Dermis microvascular lymphatic vessel endothelial cell (primary cell): ENCODE measurements at places on chromosomes 7 and 10. TPM values are rescaled to one million over a fixed set of nuclear protein-coding genes. Genes with fewer than 3 reads are reported as not detected.

DNA sequence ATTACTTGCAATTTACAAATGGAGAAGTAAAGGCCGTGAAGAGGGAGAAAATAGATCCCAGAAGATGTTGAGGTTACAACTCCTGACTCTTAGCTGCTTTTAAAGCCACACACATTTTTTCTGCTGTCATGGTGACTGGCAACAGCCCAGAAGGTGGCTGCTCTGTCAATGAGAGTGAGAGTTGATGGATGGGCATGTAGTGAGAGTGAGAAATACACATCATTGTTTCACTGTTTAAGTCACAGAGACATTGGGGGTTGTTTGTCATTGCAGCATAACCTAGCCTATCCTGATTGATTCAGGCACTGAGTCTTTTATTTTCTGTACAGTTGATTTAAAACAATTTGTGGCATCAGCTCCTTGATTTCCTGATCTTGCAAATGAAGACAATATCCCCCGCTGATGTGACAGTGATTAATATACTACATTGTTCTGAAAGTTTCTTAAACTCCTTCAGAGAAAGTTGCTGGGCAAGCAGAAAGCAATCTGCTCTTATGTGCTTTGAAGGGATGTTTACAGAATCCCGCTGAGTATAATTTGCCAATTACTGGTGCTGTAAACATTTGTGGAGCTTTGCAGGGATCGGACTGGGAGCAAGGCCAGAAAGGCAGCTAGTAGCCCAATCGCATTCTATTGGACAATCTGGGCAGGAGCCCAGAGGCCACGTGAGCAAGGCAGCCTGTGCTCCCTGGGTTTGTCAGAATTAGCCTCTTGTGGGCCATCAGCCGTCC is 229.6 kb downstream of the PRPF18 start:
- no peak for DNase-seq

DNA sequence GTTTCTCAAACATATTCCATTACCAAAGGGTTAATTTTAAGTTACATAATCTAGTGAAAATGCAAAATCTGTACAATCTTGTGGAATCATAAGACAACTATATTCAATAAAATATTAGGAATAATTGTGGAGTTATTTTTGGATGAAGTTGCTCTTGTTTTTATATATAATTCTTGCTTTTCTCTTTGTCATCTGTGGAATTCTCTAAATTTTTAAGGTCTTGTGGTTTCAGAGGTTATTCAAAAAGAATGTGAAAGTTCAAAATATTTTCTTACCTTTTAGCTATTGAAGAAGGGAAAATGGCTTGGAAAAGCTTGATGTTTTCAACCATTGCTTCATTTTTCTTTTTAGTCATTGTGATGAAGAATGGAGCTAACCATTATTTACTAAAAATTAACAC is 552.1 kb downstream of the TFEC start:
- DNase-seq: no peak

GRCh38 chr10:440127-440526 is 249.3 kb downstream of the DIP2C start:
- no peak for DNase-seq

GRCh38 chr10:126448091-126448490 is 59.8 kb upstream of the ADAM12 start:
- no peak for DNase-seq

DNA sequence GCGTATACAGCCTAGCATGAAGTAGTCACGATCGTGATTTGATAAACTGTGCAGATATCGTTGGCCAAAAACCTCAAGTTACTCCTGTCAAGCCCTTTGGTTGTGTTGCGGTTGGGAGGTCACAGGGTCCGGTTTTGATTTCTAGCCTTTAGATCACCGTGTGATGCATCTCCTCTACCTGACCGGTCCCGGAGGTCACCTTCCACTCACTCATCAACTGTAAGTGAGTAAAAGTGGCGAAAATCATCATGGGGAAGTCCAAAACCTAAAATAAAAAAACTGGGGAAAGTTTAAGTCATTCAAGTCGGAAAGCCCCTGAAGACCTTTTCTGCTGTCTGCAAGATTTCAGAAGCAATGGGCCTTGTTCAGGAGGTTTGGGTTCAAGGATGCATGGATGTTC is 62.8 kb downstream of the ADARB2 start:
- no peak for DNase-seq

GRCh38 chr7:151088019-151088855 is 2.0 kb downstream of the AGAP3 start:
- peak; percentile 52 for DNase-seq

DNA sequence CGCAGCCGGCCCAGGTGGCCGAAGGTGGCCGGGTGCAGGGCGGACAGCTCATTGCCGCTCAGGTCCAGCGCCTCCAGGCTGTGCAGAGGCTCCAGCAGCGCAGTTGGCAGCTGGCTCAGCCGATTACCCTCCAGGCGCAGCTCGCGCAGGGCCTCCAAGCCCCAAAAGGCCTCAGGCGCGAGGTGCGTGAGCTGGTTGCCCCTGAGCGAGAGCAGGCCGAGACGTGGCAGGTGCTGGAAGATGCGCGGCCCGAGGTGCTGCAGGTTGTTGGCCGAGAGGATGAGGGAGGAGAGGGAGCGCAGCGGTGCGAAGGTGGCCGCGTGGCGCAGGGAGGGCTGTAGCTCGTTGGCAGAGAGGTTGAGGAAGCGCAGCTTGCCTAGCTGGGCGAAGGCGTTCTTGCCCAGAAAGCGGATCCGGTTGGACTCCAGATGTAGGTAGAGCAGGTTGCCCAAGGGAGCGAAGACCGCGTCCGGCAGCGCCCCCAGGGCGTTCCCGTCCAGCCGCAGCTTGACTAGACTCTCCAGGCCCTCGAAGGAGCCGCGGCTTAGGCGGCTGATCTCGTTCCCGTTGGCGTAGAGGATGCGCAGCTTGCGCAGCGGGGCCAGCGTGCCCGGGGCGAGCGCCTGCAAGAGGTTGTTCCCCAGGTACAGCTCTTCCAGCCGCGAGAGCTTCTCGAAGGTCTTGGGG is 923 bp downstream of the TRIL start:
- peak; percentile 44 for DNase-seq

DNA sequence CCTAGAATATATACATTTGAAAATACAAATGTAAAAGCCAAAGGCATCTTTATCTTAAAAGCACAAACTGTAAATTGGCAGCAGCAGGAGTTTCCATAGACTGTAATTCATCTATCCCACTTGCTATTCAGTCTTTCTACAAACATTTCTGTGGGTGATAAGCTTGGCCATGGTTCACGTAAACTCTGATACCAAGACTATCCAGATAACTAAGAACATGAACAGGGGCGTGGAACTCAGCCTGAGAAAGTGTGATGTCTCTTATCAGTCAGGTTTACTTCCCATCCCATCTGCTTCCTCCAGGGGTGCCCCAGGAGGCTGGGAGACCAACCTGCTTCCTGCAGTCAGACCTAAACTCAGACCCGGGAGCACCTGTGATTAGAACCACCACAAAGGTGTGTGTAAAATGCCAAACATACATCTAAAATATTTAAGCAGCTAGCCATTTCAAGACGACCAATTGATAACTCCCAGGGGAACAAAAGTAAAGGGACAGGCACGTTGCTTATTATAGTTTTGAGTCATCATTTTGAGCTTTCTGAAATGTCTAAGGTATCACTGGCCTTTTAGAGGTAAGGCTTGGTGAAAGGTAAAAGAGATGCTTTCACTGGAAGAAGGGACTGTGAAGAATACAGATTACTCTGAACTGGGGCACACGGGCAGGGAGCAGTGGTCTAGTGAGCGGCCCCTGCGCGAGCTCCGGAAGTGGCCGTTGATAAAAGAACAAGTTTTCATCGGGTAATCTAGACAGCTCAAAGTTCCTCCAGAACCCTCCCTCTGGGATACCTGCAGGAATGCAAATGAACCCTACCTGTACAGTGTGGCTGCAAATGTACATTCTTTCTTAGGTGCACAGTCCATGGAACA is 51.5 kb downstream of the RSU1 start:
- no peak for DNase-seq

DNA sequence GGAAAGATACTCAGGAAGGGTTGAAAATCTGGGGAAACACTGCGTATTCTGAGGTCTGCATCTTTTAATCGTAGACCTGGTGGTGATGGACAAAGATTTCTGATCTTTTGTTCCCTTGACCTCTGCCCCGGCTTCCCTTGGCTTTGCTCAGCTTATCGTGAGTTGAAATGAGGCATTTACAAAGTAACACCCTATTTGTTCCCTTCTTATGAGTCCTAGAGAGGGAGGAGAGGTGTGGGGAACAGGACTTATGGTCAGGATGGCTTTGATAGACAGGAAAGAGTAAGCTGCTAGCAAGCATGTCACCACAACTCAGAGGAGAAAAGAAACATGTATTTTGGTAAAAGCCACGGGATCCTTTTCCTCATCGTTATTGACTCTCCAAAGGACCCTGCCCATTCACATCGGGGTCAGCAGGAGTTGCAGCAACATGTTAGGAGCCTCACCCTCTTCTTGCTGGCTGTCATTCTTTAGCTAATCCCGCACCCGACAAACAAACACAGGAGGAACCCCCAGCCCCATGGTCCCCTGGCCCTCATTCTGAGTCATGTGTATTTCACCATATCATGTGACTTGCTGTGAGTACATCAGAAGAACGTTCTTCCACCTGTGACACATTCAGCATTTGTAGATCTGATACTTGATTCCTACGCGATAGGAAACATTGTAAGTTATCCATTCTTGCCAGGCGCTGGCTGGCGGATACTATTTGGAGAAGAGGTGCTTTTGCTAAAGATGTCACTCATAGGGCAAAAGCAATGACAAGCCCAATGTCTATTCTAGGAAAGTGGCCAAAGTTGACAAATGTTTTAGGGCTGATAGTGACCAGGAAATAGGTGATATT is 170.1 kb downstream of the RTKN2 start:
- DNase-seq: peak; percentile 29

DNA sequence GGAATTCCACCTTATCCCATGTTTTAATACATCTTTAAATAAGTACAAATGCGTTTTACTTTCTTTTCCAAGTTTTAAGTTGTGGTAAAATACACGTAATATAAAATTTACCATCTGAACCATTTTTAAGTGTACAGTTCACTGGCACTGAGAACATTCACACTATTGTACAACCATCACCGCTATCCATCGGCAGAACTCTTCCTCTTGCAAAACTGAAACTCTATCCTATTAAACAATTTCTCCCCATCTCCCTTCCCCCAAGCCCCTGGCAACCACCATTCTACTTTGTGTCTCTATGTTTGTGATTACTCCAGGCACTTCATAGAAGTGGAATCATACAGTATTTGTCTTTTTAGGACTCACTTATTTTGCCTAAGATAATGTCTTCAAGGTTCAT is 33.8 kb downstream of the HIP1 start:
- no peak for DNase-seq

GRCh38 chr7:28192786-28193585 is 12.4 kb upstream of the JAZF1 start:
- no peak for DNase-seq

DNA sequence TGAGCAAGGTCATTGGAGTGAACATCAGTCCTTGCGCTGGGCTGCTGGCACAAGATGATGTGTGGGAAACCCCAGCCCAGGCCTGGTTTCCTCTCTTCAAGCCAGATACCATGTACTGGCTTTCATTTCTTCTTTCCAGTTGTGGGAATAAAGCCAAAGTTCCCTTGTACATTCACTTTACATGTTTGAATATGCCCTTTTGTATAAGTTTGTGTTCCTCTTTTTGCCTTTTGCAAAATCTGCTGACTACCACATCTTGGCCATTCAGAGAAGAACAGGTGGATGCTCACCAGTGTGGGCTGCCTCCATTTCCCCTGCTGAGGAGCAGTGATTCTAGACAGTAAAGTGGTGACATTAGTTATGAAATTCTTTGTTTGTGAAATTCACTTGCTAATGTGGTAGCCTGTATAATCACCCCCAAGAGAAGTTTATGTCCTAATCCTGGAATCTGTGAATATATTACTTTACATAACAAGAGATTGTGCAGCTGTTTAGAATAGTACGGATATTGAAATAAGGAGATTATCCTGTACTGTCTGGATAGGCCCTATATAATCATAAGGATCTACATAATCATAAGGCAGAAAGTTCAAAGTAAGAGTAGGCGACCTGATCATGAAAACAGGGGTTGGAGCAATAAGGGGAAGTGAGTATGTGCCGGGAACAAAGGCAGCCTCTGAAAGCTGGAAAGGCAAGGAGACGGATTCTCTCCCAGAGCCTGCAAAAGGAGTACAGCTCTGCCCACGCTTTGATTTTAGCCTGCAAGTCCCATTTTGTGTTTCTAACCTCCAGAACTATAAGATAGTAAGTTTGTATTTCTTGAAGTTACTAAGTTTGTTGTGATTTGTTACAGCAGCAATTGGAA is 18.8 kb upstream of the AOAH start:
- no peak for DNase-seq

- DNase-seq: no peak
Measured at GRCh38 chr10:8473205-8473604, 418.7 kb downstream of the GATA3 start.

DNA sequence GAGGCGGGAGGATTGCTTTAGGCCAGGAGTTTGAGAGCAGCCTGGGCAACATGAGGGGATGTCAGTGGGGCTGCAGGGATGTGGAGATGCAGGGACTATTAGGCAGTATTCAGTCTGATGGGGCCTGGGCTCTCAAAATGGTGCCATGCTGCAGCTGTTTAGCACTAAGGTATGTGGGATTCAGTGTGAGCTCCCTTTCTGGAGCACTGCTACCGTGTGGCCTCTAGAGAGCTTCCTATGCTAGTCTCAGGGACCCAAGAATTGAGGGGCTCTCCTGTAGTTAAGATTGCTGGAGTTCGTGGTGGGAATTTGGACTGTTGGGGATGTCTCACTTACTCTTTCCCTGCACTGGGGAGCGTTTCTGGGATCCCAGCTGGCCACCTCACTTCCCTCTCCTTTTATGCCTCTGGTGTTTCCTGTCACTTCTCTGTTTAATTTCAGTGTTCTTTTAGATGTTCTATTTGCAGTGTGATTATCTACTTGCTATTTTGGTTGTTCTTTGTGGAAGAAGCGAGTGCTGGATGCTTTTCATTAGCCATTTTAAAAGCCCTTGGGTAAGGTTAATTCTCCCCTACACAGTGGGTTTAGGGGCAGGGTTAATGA is 23.4 kb downstream of the LSMEM1 start:
- no peak for DNase-seq

Gene PAX2
- total RNA-seq: not detected in 2 replicates

Gene CTBP2
- total RNA-seq: 84.0 and 133 TPM in 2 replicates

Gene ECD
- total RNA-seq: 19.1 and 21.6 TPM in 2 replicates

Gene SUN3
- not detected in 2 replicates for total RNA-seq
